ENCODE measurements at places on chromosomes 11 and 22.

GRCh38 chr11:121237686-121238658 is 54.6 kb upstream of the SC5D start:
- DNase-seq, result peak; percentile 72

DNA sequence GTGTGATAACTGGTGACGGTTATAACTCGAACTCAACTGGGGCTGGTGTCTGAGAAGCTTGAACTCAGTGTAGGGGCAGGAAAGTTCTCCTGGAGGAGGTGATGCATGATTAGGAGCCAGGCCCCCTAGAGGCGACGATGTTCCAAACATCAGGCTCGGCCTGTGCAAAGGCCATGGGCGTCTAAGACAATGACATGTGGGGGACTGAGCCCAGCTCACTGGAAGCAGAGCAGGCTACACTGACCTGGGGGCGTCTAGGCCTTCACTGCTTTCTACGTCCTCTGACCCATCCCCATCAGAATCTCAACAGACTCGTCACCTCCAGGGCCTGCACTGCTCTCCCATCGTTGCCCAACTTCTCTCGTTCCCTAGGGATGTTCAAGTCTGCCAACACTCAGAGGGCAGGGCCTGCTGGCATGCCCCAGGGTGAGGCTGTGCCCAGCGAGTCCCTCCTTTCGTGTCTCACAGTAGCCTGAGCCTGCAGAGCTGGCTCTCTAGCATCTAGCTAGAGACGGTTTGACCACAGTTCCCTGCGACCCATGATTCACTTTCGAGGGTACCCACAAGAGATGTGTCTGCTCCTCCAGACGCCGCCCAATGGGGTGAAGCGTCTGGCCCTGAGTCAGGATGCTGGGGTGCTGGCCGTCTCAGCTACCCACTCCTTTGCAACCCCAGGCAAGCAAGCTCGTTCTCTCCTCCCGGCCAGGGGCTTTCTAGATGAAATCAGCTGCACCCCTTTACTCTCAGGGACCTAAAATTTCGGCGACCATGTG is 1.1 kb upstream of the ATG16L2 start:
- DNase-seq, result peak; percentile 79

DNA sequence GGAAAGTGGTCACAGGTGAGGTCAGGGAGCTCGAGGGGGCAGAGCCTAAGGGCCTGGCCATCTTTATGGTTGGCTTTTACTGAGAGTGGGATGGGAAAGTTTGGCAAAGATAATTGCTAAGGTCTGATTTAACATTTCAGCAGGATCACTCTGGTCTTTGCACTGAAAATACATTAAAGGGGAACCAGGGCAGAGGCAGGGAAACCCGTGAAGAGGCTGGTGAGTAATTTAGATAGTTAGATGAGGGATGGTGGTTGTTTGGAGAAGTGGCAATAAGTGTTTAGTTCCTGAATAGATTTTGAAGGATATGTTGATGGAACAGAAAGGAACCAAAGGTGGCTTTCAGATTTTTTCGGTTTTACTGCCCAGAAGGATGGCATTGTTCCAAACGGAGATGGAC is 50.8 kb downstream of the SCN3B start:
- no peak for DNase-seq

DNA sequence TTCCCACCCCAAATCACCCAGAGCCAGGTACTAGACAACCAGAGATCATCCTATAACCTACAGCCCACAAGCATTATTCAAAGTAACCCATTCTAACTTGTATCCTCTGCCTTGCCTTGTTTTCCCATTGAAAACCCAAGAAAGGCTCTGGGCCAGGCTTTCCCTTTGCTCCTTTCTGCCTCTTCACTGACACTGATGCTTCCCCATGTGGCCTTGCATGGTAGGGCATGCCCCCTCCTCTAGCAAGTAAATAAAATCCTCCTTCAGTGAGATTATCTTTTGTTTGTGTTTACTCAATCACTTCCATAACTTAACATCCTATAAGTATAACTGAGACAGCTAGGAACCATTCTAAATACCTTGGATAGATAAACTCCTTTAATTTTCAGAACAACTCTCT is 65.6 kb upstream of the FAR1 start:
- DNase-seq, result no peak

- peak; percentile 32 for DNase-seq
Measured at GRCh38 chr11:71338801-71339395, 86.5 kb upstream of the SHANK2 start.

GRCh38 chr22:27873472-27873871 is 45.6 kb downstream of the PITPNB start:
- DNase-seq, result no peak

DNA sequence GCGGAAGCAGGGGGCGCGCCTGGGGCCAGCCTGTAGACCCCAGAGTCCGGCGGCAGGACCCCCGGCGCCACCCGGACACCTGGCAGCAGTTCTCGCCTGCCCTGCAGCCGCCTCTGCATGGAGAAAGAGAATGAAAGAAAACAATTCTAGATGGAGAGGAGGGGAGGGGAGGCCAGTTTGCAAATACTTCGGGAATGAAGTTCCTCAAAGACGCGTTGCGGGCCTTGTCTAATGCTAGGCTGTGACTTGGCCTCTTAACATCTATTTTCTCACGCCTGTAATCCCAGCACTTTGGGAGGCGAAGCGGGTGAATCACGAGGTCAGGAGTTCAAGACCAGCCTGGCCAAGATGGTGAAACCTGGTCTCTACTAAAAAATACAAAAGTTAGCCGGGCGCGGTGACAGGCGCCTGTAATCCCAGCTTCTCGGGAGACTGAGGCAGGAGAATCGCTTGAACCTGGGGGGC is 2.1 kb upstream of the BARX2 start:
- DNase-seq, result no peak

- DNase-seq, result no peak
Measured at GRCh38 chr11:87265979-87266378, 228.2 kb downstream of the TMEM135 start.

- peak; percentile 59 for DNase-seq
Measured at GRCh38 chr11:9617940-9618339, 44.5 kb downstream of the WEE1 start.

GRCh38 chr22:17890892-17891291 is 116.6 kb upstream of the BID start:
- DNase-seq, result no peak

DNA sequence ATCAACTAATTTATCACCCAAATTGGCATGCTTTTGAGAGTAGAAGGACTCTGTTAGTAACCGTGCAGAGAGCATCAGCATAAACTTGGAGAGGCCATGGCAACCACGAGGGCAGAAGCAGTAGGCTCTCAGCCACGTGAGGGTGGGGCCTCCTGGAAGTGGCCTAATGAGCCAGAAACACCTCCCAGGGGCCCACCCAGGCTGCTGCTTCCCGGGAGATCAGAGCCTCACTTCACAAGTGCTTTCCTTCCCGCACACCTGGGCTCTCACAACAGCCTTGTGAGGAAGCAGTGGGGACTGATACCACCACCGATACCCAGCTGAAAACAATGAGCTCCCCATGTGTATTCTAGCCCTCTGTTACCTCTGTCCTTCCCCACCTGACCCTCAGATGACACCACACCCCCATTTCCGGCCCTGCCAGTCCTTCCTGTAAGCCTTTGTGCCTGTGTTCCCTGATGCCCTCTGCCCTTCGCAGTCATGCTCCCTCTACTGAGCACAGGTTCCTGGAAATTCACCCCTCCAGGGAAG is 17.0 kb downstream of the TRIM29 start:
- DNase-seq, result no peak

- DNase-seq, result no peak
Measured at GRCh38 chr11:128927683-128928336, 14.9 kb downstream of the TP53AIP1 start.

DNA sequence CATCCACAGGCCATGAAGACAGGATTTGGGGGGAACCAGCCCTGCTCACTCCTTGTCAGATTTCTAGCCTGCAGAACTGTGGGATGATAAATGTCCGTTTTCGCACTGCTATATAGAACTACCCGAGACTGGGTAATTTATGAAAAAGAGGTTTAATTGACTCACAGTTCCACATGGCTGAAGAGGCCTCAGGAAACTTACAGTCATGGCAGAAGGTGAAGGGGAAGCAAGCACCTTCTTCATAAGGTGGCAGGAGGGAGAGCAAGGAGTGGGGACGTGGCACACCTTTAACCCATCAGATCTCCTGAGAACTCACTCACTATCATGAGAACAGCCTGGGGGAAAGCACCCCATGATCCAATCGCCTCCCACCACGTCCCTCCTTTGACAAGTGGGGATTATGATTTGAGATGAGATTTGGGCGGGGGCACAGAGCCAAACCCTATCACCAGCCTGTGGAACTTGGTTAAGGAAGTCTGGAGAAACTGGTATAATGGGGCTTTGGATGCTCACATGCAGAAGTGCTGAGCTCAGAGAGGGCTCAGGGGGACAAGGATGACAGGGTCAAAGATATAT is 50.7 kb downstream of the MYEOV start:
- DNase-seq, result no peak

DNA sequence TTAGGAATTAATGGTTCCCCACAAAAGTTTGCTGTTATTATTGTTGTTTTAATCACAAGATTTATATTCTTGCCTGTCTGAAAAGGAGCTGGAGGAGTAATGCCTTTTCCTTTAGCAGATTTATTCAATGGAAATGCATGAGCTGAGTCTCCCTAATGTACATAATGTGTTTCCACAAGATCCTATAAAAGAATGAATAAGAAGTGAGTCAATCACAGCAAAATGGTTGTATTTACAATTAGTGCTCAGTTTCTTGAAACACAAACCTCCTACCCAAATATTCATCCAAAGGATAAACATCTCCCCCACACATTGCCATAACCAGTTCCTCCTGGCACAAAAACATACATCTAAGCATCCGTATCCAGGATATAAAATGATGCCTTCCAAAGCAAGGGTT is 33.3 kb downstream of the ME3 start:
- no peak for DNase-seq

GRCh38 chr11:122812638-122813037 is 25.7 kb upstream of the CRTAM start:
- no peak for DNase-seq

DNA sequence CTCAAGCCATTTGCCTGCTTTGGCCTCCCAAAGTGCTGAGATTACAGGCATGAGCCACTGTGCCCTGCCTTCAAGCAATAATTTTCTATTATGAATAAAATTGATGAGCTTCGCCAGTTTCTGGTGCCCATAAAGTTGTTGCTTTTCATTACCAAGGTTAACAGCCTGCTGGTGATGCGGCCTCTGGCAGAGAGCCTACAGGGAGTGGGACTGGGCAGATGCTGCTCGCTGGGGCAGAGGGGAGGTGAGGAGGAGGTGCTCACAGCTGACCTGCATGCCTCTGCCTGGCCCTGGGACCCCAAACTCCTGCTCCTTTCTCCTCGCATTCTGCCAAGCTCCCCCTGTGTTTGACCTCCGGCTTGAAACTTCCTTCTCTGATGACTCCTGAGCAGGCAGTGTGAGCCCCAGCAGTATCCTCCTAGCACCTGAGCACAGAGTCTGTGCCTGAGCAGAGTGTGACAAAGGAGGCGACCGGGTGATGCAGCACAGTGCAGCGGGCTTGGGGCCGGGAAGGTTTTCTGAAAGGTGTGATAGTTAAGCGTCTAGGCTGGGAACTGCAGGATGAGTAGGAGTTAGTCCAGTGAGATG is 56.1 kb upstream of the B3GAT1 start:
- DNase-seq, result no peak

DNA sequence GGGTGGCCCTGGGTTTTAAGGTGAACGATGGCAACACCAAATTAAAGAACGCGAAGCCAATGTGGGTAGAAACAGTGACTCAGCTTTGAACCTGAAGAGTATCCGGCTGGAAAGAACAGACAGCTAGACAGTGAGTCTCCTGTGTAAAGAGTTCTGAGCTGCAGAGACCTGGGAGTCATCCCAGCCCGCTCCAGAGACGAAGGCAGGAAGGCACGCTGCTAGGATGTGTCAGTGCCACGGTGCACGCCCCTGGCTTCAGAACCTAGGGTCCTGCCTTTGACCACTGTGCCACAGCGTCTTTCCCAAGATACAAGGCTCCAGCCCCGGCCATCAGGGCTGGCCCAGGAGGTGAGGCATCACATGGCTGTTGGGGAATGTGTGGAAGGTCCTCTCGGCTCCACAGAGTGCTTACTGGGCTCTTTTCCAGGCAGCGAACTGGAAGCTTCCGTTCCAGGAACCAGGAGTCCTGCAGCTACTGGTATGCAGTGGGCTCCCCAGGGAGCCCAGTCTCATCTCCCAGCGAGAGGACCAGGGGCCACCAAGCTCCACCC is 29.9 kb downstream of the LRFN4 start:
- DNase-seq, result peak; percentile 44

GRCh38 chr11:7004482-7004881 is 15.7 kb downstream of the ZNF214 start:
- peak; percentile 47 for DNase-seq

GRCh38 chr22:25282346-25282670 is 62.9 kb downstream of the CRYBB2 start:
- DNase-seq, result no peak

DNA sequence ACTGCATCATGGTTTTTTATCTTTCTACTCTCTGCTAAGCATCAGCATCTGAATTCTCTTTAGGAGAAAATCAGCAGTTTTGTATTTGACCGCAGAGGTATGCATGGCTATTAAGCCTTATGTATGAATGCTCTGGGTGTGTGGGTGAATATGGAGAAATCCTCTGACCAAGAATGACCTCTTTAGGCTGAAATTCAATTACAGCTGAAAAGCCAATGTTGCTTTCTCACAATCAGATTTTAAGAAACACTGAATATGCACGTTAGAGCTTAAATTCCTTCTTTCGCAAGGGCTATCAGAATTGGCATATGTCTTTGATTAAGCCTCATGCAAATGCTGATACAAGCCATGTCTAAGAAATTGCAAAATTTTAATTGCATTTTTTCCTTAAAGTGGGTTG is 43.2 kb downstream of the ARHGAP42 start:
- no peak for DNase-seq

DNA sequence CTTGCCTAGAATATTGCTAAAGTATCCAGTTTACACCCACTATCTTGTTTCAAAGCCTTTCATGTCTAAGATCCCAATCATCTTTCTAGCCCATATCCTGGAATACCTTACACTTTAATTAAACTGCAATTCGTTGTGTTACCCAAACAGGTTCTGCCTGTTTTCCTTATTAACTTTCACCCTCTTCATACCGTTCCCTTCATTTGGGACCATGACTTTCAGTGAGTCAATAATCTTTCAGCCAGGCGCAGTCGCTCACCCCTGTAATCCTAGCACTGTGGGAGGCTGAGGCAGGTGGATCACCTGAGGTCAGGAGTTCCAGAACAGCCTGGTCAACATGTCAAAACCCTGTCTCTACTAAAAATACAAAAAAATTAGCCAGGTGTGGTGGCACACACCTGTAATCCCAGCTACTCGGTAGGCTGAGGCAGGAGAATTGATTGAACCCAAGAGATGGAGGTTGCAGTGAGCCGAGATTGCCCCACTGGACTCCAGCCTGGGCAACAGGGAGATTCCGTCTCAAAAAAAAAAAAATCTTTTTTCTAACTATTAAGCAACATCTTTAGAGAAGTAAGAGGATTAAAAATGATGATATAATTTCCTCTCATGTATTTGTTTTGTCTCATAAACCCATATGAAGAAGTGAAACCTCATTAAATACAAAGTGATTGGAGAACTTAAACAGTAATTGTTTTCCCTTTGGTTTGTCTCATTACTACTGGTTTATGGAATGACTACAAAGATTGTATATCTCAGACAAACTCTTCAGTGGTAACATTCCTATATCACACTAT is 20.7 kb downstream of the DMC1 start:
- DNase-seq, result no peak

GRCh38 chr22:38171927-38172831 is 9.5 kb downstream of the PLA2G6 start:
- peak; percentile 70 for DNase-seq

- DNase-seq, result no peak
Measured at GRCh38 chr11:20353829-20354434, 9.6 kb upstream of the HTATIP2 start.

Measured in MG63 (cell line).